Activated naive CD4-positive, alpha-beta T cell (primary cell): ENCODE measurements at places on chromosomes 12 and 14.

GRCh38 chr14:64646103-64646502 lies 58.1 kb upstream of the PLEKHG3 start:
- no peak for DNase-seq

DNA sequence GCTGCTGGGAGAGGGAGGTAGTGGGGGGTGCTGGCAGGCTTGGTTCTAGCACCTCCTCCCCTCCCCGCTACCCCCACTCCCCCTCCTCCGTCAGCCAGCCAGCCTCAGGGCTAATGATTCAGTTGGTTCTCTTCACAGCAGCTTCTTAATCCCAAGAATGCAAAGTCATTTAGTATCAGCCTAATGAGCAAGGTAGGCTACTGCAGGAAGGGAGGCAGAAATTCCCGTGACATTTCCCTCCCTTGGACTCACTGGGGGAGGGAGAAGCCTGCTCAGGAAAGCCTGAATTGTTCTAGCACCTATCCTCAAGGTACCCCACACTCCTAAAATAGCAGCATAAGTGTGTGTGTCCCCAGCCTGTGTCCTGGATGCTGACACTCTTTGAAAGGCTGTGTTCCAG lies 29.8 kb downstream of the ITPK1 start:
- no peak for DNase-seq

- DNase-seq = no peak
Observed at GRCh38 chr14:69281450-69282169, 21.7 kb downstream of the GALNT16 start.

GRCh38 chr12:52871291-52872039 lies 22.7 kb upstream of the KRT78 start:
- DNase-seq = no peak

GRCh38 chr14:69355154-69355597 lies 42.9 kb downstream of the ERH start:
- no peak for DNase-seq

DNA sequence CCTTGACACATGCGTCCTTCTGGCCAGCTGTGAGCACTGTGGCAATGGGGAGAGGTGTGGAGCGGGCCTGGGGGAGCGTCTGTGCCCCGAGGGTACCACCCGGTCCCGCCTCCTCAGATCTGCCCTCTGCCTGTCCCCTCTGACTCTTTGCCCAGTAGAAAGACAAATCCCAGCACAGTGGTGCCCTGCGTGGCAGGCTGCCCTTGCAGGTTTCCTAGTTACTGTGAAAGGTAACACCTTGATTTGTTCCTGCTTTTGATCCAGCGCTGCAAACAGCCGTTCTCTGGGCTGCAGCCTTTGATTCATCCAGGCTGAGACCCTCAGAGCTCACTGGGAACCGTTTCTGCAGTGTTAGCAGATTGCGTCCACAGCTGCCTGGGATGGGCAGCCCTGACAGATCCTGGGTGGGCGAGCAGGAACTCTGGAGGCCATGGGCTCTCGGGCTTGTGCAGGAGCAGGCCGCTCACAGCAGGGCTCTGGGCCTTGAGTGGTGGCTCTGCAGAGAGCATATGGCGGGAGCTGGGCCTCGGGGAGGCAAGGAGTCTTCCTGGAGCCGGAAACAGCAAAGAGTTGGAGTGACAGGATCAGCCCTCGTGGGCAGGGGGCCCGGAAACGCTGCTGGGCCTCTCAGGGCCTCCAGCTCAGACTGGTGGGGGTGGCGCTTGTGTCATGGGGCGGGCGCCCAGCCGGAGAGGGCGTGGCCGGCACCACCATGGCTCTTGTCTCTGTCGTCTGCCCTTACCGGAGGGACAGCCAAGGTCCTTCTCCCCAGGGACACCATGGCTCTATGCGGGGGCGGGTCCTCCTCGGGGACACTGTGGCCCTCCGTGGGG lies 16.6 kb downstream of the FBRSL1 start:
- peak; percentile 65 for DNase-seq

GRCh38 chr14:94462219-94462551 lies 9.6 kb upstream of the SERPINA11 start:
- DNase-seq = no peak

GRCh38 chr14:67360470-67361206 lies 510 bp downstream of the EIF2S1 start:
- no peak for DNase-seq

DNA sequence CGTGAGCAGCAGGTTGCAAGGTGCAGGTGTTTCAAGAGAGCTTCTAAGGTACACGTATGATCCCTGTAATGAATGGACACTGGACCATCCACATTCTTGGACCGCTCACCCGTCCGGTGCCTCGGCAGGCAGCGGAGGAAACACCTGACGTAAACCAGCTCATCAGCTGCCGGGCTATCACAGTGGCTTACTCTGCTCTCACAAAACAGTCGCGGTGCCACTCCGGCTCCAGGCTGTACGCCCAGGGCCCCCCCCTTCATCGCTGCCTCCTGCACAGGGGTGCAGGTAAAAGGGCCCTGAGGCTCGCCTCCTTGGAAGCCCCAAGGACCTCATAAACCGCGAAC lies 436 bp downstream of the VPS33A start:
- DNase-seq = no peak

DNA sequence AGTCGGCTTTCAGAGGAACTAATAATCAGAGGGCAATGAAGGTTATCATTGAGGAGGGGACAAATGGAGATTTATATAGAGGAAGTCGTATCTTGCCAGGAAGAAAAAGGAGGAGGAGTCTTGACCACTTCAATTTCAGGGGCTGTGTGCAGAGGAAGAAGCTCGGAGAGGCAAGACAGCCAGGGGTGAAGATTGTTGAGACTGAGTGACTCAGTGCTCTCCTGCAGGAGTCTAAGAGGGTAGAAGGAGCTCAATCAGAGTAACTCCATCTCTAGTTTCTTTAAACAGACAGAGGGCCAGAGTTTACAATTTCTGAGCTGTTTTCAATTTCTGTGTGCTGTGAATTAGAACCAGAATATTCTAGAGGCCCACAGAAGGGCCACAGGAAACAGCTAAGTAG lies 439.3 kb upstream of the PRICKLE1 start:
- no peak for DNase-seq

GRCh38 chr12:2779281-2779680 lies 15.5 kb upstream of the FKBP4 start:
- no peak for DNase-seq

- no peak for DNase-seq
Observed at GRCh38 chr12:116969615-116970585, 59.1 kb downstream of the FBXW8 start.

DNA sequence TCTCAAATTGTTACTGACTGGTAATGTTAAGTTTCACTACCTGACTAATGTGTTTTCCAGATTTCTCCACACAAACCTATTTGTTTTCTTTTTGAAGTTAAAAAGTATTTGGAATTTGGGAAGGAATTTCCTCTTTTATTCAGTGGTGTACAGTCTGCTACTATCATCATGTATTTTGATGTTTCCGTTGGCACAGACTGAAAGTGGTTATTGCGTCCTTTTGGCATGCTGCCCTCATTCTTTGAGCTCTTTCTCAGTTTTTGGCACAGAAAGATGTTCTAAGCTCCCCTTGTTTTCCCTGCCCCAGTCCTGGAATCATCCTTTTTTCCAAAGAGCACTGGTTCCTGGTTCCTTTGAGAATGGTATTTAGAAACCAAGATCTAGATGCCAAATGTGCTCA lies 31.4 kb upstream of the RTRAF start:
- DNase-seq = no peak

- DNase-seq = no peak
Observed at GRCh38 chr14:75313294-75313693, 34.7 kb downstream of the FOS start.

DNA sequence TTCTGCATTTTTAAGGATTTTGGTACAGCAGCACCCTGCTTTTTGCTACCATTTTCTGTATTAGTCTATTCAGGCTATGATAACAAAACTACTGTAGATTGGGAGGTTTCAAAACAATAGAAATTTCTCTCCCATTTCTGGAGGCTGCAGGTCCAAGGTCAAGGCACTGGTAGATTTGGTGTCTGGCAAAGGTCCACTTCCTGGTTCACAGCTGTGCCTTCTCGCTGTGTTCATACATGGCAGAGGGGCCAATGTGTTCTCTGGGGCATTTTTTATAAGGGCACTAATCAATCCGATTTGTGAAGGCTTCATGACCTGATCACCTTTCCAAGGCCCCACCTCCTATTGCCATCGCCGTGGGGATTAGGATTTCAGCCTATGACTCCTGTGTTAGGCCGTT lies 268.1 kb upstream of the RTL1 start:
- DNase-seq = no peak

DNA sequence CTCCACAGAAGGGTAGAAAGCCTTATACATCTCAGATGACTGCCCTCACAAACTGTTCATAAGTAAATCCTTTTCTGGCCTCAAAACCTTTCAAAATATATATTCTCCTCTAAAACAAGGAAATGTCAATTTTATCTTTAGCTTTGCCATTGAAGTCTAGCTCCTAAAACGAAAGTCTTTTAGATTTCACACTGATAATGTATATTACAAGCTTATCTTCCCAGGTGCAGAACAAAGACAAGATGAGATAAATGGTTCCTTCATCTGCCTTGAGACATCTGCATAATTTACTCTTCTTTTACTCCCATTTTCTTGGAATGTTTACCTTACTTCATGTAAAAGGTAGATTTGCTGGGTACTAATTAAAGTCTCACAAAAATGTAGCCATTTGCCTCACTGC lies 257.1 kb downstream of the SYT10 start:
- DNase-seq = no peak

GRCh38 chr12:121000530-121000929 lies 15.8 kb downstream of the C12orf43 start:
- no peak for DNase-seq

DNA sequence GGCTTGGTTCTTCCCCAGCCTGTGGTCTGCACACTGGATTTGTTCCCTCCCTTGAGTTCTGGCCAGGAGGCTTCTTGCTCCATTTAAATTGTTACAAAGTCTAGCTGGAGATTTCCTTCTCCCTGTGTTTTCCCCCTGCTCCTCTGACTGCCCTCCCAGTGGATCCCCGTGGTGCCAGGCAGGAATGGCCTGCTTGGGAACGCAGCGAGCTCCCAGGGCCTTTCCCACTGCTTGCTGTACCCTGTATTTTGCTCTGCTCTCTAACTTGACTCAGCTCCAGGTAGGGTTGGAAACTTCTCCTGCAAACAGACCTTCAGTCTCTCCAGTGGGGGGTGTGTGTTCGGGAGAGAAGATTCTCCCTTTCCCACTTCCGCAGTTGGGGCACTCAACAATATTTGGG lies 349.2 kb upstream of the FBXO33 start:
- no peak for DNase-seq

GRCh38 chr14:39454906-39455539 lies 22.8 kb upstream of the FBXO33 start:
- DNase-seq = no peak

DNA sequence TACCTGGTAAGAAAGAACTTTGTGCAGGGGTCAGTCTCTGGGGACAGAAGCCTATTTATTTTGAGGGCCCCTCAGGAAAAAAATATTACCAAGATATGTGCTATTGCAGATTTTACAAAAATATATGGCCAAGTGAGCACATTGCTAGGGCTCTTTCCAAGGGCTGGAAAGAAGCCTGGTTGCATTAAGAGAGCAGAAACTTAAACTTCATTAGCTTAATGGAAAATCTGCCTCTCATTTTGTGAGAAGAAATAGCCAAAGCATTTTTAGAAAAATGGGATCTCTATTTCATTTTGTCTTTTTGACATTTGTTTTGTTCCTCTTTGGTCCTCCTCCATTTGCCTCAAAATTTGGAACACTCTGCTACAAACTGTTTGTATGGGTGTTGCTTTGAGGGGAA lies 283.5 kb downstream of the NELL2 start:
- no peak for DNase-seq
